ENCODE measurements at places on chromosomes 16 and 17.

- no peak for DNase-seq
These were observed 201.8 kb upstream of the CDH5 start for GRCh38 chr16:66164581-66165247.

DNA sequence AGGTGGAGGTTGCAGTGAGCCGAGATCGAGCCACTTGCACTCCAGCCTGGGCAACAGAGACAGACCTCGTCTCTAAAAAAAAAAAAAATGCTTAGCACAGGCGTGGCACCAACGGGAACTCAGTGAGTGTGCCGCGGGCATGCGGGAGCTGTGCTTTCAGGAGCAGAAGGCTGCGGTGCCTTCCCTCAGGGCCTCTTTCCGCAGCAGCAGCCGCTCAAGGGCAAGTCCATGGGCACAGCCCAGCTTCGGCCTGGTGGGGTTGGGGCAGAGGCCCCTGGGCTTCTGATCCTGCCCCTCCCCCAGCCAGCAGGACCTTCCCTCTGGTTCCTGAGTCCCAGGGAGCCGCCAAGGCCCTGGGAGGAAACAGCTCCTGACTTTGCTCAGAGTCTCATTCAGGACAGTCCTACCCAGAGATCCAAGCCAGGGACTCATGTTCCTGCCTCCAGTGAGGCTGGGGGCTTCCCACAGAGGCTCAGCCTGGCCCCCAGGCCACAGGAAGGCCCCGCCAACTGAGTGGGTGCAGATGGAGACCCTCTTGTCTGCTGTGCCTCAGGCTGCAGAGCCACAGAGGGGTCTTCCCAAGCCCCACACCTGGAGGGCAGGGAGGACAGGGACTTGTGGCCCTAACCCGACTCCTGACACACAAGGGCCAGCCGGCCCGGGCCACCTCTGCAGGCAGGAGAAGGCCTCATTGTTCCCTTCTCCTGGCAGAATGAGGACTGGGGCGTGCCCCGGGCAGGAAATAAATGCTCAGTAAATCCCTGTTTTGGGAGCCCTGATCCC, 3.3 kb upstream of the ZG16B start:
- DNase-seq: no peak

DNA sequence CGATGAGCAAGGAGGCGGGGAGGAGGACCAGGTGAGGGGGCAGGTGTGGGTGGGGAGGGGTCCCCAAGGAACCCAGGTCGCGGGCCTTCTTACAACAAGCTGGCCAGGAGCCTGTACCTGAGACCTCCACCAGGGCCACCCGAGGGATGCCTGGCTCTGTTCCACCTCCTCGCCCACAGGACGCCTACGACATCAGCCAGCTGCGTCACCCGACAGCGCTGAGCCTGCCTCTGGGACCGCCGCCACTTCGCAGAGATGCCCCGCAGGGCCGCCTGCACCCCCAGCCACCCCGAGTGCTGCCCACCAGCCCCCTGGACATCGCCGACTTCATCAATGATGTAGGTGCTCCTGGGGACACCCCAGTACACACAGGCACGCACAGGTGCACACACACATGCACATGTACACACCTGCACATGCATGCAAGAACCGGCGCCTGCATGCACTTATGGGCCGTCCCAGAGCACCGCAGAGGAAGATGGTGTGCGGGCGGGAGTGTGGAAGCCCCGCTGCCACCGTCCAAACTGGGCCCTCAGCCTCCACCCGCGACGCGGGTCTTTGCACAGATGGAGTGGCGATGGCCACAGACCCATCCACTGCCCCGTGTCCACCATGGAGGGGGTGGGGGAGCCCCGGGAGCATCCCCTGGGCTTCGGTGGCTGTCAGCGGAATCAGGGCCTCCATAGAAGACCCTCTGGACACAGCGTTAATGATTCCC, 6.6 kb downstream of the SLC22A31 start:
- no peak for DNase-seq

DNA sequence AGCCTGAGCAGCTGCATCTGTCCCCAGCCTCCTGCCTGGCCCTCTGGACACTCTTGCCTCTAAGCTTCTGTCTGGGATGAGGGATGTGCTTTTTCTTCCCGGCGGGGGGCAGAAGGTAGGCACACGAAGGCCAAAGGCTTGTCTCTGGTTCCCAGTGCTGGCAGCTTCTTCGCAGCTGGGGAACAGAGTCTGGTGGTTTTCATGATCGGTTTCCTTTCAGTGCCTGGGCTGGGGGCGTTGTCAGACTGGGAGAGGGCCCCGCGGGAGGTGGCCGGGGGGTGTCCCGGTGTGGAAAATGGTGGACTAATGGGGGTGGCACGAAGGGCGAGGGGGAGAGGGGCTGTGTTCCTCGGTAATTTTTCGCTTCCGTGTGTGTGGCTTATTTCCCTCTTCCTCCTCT, 988 bp downstream of the RAP1GAP2 start:
- DNase-seq: no peak

DNA sequence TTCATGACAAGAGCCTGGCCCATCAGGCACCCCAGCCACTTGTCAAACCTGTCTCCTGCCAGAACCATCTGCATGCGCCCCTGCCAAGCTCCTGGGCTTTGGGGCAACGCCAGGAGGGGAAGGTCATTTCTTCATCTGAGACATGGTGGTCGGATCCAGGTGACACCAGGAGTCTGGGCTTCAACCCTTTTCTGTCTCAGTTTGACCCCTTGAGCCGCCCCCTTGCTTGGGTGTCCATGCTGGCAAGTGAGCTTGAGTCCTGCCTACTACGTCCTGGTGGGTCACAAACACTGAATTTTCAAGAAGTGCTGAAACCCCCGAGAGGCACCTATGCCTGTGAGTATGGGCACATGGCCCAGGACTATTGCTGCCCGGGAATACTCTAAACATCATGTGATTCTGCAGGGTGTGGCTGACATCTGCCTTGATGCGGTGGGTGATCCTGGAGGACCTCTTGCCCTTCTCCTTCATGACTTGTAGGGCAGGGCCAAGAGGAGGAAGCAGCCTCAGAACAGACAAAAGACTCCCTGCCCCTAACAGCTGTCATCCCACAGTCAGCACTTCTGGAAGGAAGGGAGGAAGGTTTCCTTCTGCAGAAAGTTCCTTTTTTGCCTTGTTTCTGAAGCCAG, 43.4 kb downstream of the TNFRSF13B start:
- DNase-seq: no peak

- DNase-seq: no peak
These were observed 1691.4 kb downstream of the TP53TG3F start for GRCh38 chr16:35150805-35151312.

- DNase-seq: no peak
These were observed 228.6 kb upstream of the SDK2 start for GRCh38 chr17:73872816-73873215.

- no peak for DNase-seq
These were observed 24.8 kb downstream of the ZFPM1 start for GRCh38 chr16:88477631-88478519.

GRCh38 chr17:61411011-61411260, 11.3 kb downstream of the TBX2 start:
- no peak for DNase-seq

DNA sequence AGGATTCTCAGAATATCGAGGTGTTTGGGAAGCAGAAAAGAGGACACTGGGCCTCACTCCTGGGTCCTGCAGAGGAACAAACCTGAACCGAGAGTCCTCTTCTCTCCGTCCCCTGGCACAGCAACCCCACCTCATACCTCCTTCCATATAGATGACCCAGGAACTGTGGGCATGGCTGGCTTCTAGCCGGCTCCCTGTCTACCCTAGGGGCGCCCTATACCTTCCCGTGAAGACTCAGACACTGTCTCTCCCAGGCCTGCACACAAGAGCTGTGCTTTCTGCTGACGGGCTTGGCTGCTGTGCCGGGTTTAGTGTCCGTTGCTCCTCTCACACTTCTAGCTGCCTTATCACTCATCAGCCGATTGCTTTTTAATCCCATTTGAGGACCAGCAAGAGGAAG, 46.5 kb upstream of the CRISPLD2 start:
- no peak for DNase-seq

DNA sequence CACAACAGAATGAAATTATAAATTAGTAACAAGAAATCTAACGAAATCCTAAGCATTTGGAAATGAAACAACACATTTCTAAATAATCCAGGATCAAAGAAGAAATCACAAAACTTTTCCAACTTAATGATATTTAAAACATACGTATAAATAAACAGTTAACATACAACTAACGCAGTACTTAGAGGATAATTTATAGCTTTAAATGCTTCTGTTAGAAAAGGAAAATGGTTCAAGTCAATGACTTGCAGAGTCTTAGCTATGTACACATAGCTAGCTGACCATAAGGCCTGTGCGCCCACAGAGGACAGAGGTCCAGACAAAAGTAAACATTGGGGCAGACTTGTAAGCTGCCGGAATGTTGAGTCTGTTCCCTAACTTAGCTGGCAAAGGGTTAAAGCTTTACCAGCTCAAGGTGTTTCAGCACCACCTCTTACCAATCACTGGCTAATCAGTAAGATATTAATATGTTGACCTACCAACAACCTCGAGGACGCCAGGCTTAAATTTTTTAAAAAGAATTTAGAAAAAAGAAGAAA, 84.6 kb downstream of the PARN start:
- no peak for DNase-seq

Data from HFF-Myc (cell line).